ENCODE measurements at places on chromosomes 3 and 15. TPM values are rescaled to one million over a fixed set of nuclear protein-coding genes. Genes with fewer than 3 reads are reported as not detected.

- no peaks in the 10 kb centered on the region for H3K36me3 ChIP-seq
- DNase-seq = no peak
- no peak overlapping the region for H3K27ac ChIP-seq
- H3K4me3 ChIP-seq = no peak overlapping the region
- H3K27me3 ChIP-seq = no peaks in the 10 kb centered on the region
Observed at GRCh38 chr3:46383951-46384330, 13.2 kb downstream of the CCR5 start.

- H3K27me3 ChIP-seq = no peaks in the 10 kb centered on the region
- no peak for DNase-seq
- no peaks in the 10 kb centered on the region for H3K4me1 ChIP-seq
Observed at GRCh38 chr3:73448761-73449301, 175.9 kb downstream of the PDZRN3 start.

GRCh38 chr3:175743733-175744400 lies 884.7 kb downstream of the NAALADL2 start:
- H3K4me1 ChIP-seq = peaks cover 20% of the 10 kb centered on the region
- peak overlapping the region; percentile 28 for H3K27ac ChIP-seq
- H3K27me3 ChIP-seq = no peaks in the 10 kb centered on the region

DNA sequence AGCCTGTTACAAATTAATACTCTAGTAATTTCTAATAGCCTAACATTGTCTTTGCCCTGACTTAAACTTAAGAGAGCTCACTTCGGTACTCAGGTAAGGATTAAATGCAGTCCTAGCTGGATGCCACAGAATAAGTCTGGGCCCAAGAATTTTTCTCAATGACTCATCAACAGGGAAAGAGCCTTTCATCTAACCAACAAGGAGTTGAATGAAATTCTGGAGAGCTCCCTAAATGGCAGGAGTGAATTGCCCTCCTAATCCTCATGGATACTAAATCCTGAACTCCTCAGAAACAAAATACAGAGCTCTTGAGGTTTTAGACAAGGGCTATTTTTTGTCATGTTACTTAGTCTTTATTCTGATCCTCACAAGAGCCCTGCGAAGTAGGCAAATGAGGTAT lies 159.5 kb downstream of the PLCH1 start:
- H3K4me1 ChIP-seq = no peaks in the 10 kb centered on the region
- DNase-seq = no peak
- H3K27ac ChIP-seq = no peak overlapping the region
- no peaks in the 10 kb centered on the region for H3K27me3 ChIP-seq
- H3K4me3 ChIP-seq = no peak overlapping the region
- H3K36me3 ChIP-seq = no peaks in the 10 kb centered on the region

DNA sequence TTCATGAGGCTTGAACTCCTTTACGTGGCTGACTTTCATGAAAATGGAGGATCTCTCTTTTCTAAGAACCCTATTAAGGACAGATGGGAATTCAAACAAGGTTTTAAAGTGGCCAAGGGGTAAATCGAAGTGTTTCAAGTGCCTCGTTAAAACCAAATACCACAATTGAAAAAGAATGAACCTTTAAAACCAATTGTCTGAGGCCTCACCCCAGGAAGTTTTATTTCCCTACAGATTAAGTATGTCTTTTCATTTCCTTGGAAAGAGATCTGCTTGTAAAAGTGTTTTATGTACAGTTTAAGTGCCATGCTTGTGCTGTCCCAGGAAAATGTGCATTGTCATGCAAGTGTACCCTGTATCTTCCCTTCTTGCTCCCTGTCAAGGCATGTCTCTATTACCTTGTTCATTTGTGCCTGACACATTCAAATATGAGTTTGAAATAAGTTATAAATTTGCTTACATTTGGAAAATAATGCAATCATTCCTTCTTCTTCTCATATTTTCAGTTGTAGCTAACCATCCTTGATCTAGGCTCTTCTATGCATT lies 138.7 kb downstream of the ZPLD1 start:
- H3K27ac ChIP-seq = no peak overlapping the region
- no peak for DNase-seq
- H3K36me3 ChIP-seq = no peaks in the 10 kb centered on the region
- H3K4me3 ChIP-seq = no peak overlapping the region

DNA sequence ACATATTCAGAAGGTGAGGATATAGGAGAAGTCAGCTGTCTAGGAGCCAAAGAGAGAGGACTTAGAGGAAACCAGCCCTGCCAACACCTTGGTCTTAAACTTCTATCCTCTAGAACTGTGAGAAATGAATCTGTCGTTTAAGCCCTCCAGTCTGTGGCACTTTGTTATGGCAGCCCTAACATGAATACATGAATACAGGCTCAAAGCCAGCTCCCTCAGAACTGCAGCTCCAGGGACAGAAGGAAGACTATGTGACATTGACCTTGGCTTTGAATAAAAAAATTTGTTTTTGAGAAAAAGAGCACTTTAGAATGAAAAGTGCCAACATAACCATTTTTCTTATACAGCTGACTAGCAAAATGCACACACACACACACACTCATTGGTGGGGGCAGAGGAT lies 110.9 kb upstream of the ATP2B2 start:
- H3K4me1 ChIP-seq = no peaks in the 10 kb centered on the region
- peaks cover 14% of the 10 kb centered on the region for H3K27me3 ChIP-seq
- no peak overlapping the region for H3K27ac ChIP-seq
- no peak overlapping the region for H3K4me3 ChIP-seq

GRCh38 chr15:31265871-31266711 lies 60.5 kb upstream of the KLF13 start:
- peaks cover 11% of the 10 kb centered on the region for H3K4me1 ChIP-seq
- H3K4me3 ChIP-seq = no peak overlapping the region
- H3K36me3 ChIP-seq = no peaks in the 10 kb centered on the region
- DNase-seq = no peak
- no peak overlapping the region for H3K27ac ChIP-seq

- no peak overlapping the region for H3K4me3 ChIP-seq
- H3K27ac ChIP-seq = no peak overlapping the region
- peaks cover 50% of the 10 kb centered on the region for H3K4me1 ChIP-seq
- DNase-seq = no peak
Observed at GRCh38 chr3:185764163-185764979, 60.5 kb downstream of the IGF2BP2 start.

DNA sequence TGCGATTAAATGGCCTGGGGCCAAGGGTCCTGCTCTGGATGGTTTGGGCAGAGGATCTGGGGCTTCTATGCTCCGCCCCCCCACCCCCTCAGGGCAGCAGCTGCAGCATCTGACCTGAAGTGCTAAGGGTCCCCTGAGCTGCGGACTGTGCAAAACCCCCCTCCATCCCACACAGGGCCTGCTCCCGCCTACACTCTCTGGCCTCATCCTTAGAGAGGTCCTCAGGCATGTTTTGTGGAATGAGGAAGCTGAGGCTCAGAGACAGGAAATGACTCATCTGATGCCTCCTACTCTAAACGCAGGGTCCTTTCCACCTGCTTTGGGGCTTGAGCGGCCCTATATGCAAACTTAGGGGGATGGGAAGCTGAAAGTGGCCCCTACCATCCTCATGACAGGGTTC lies 59.5 kb upstream of the CTSH start:
- DNase-seq = no peak
- no peak overlapping the region for H3K4me3 ChIP-seq
- no peaks in the 10 kb centered on the region for H3K36me3 ChIP-seq
- peaks cover 27% of the 10 kb centered on the region for H3K4me1 ChIP-seq

DNA sequence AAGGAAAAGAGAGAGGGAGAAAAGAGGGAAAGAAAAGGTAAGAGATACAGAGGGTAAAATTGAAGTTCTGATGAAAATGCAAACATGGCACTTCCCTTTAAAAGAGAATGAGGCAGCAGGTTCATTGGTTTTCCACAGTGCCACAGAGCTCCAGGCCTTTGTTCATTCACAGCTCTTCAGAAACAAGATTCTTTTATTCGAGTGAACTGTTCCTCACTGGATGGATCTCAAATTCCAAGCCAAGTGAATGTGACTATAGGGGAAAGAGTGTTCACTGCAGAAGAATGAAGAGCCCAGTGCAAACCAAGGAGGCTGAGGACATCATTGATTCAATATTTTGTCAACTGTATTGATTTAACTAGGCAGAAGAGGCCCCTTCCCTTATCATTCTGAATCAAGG lies 280.3 kb upstream of the PROK2 start:
- DNase-seq = no peak
- no peak overlapping the region for H3K4me3 ChIP-seq
- no peak overlapping the region for H3K27ac ChIP-seq

- no peak overlapping the region for H3K27ac ChIP-seq
- H3K4me1 ChIP-seq = no peaks in the 10 kb centered on the region
- no peaks in the 10 kb centered on the region for H3K27me3 ChIP-seq
- no peaks in the 10 kb centered on the region for H3K36me3 ChIP-seq
Observed at GRCh38 chr15:84831028-84831427, 13.9 kb downstream of the ALPK3 start.

GRCh38 chr3:107377151-107377550 lies at the start of gene CCDC54:
TSS of gene CCDC54 (plus strand) at chr3:107377439. CDS start at chr3:107377588, 149 bp downstream.
- DNase-seq = no peak
- H3K27ac ChIP-seq = no peak within 1 kb of the TSS
- H3K36me3 ChIP-seq = no peaks in the 10 kb centered on the region
- no peak within 1 kb of the TSS for H3K4me3 ChIP-seq

DNA sequence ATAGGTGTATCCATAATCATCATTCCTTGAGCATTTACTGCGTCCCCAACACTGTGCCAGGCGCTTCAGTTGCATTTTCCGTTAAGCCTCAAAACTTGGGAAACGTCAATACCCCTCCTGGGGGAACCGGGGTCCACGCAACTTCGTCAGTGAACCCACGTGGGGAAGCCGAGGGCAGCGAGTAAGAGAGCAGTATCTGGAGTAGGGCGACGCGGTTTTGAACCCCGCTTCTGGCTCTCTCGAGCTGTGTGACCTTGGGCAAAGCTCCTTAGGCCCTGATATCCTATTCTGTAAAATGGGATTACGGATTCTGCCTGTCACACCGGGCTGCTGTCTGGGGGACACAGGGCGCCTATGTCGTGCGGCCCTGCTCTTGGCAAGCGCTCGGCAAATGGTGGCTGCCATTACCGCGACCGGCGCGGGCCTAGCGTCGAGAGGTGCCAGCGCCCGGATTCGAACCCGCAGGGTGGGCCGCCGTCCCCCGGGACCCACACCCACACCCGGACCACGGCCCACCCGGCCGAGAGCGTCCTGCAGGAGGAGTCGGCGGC lies 590 bp downstream of the POLG start:
- H3K4me3 ChIP-seq = peak overlapping the region; percentile 88
- peak overlapping the region; percentile 82 for H3K27ac ChIP-seq
- peaks cover 30% of the 10 kb centered on the region for H3K4me1 ChIP-seq
- DNase-seq = no peak
- peaks cover 36% of the 10 kb centered on the region for H3K36me3 ChIP-seq

DNA sequence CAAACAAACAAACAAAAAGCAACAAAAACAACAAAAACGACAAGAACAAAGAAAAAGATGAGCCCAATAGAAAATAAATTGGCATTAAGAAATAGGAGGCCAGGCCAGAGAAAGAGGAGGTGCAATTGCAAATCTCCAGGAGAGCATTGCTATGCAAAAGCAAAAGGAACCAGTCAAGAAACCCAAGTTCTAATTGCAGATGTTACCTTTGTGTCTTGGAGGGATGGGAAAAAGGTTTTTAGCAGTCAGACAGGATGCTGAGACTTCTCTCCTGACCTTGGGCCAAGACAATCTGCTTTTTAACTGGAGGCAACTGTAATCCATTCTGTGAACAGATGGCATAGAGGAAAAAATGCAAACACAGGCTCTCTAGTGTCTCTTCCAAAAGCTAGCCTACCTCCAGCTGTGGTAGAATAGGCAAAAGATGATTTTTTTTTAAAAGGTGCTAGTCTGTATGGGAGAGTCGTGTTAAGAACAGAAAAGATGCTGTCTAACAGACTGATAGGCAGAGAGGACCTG lies 56.4 kb downstream of the LSAMP start:
- no peaks in the 10 kb centered on the region for H3K36me3 ChIP-seq
- H3K4me1 ChIP-seq = no peaks in the 10 kb centered on the region
- DNase-seq = no peak
- H3K27ac ChIP-seq = no peak overlapping the region
- H3K27me3 ChIP-seq = no peaks in the 10 kb centered on the region

- H3K4me1 ChIP-seq = no peaks in the 10 kb centered on the region
- H3K36me3 ChIP-seq = peaks cover 59% of the 10 kb centered on the region
- H3K27me3 ChIP-seq = no peaks in the 10 kb centered on the region
Observed at GRCh38 chr15:63059573-63060216, 17.1 kb downstream of the TPM1 start.

DNA sequence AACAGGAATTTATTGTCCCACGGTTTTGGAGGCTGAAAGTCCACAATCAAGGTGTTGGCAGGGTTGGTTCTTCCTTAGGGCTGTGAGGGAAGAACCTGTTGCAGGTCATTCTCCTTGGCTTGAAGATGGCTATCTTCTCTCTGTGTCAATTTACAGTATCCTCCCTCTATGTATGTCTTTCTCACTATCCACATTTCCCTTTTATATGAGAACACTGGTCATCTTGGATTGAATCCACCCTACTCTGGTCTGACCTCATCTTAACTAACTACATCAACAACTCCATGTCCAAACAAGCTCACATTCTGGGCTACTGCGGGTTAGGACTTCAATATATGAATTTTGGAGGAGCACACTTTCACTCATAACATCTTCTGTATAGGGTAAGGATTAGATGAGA lies 61.9 kb downstream of the CLDN1 start:
- no peaks in the 10 kb centered on the region for H3K27me3 ChIP-seq
- H3K4me3 ChIP-seq = no peak overlapping the region
- no peak for DNase-seq

GRCh38 chr15:91308199-91308598 lies 208.1 kb downstream of the SV2B start:
- no peak overlapping the region for H3K27ac ChIP-seq
- H3K36me3 ChIP-seq = no peaks in the 10 kb centered on the region
- no peak for DNase-seq
- H3K27me3 ChIP-seq = peaks cover 5% of the 10 kb centered on the region
- no peak overlapping the region for H3K4me3 ChIP-seq

Gene RLBP1
- polyA plus RNA-seq = not detected

Gene ATP13A5
- polyA plus RNA-seq = not detected

Gene RBMS3
- polyA plus RNA-seq = 2.3 TPM

Gene CCDC9B
- polyA plus RNA-seq = 7.4 TPM

Gene CLDN16
- polyA plus RNA-seq = 0.88 TPM

Gene POLQ
- polyA plus RNA-seq = 4.4 TPM

Gene DNAH12
- polyA plus RNA-seq = 0.10 TPM

Gene PLSCR5
- polyA plus RNA-seq = not detected

Gene MRPL3
- 122 TPM for polyA plus RNA-seq

Gene CHL1
- polyA plus RNA-seq = 0.14 TPM
